ENCODE measurements at places on chromosomes 13 and 19. TPM values are rescaled to one million over a fixed set of nuclear protein-coding genes. Genes with fewer than 3 reads are reported as not detected.

DNA sequence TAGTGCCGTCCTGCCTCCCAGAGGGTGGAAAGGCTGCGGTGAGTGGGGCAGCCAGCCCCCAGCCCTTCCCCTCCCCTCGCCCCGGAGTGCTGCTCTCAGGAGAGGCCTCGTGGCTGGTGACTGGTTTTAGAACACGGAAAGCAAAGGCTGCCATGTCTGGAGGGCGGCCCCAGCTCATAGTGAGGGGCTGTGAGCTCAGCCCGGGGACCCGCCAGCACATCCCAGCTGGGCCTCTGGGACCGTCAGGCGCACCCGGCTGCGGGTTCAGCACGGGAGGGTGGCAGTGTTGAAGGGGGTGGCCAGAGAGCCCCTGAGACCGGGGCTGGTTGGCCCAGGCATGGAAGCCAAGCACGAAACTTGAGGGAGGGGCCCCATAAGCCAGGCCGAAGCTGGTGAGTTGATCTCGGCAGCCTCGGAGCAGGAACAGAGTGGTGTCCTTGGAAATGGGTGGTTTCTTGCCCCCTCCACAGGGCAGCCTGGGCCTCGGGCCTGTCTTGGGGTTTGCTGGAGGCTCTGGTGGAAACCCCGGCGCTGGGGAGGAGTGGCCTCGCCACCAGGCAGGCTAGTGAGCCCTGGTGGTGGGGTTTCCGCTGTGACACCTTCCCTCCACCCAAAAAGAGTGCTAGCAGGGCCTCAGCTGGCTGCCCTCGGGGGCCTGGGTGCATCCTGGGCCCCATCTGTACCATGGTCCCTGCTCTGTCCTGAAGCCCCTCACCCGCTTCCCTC lies 157.7 kb downstream of the KDM4B start:
- no peak for DNase-seq
- H3K4me1 ChIP-seq: peaks cover 22% of the 10 kb centered on the region
- H3K36me3 ChIP-seq: peaks cover 33% of the 10 kb centered on the region

Gene TUBA3C
- not detected for total RNA-seq

DNA sequence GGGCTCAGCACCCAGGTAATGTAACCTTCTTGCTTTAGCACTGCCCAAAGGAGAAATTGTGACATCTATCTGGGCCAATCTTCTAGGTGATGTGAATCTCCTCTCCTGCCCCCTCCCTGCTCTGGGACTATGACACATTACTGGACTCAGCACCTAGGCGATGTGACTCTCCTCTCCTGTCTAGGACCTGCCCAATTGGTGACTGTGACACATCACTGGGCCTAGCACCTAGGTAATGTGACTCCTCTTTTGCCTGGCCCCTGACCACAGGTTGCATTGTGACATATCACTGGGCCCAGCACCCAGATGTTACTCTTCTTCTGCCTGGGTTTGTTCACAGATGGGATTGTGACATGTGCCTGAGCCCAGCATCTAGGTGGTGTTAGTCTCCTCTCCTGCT lies 45.0 kb downstream of the ZNF85 start:
- H3K27me3 ChIP-seq: no peaks in the 10 kb centered on the region
- H3K27ac ChIP-seq: no peak overlapping the region
- DNase-seq: no peak
- no peaks in the 10 kb centered on the region for H3K36me3 ChIP-seq
- H3K4me1 ChIP-seq: no peaks in the 10 kb centered on the region

Gene OPA3
- 3.9 TPM for total RNA-seq
